Stimulated activated CD8-positive, alpha-beta memory T cell treated with anti-CD3 and anti-CD28 coated beads, Interleukin-4, amount 100 ng/mL, for 1 hour (primary cell): ENCODE measurements at places on chromosomes 7 and 10.

- no peak for DNase-seq
Observed at GRCh38 chr7:33788531-33788930, 116.8 kb upstream of the BMPER start.

GRCh38 chr10:29618341-29619171 lies 16.2 kb downstream of the SVIL start:
- DNase-seq = no peak

DNA sequence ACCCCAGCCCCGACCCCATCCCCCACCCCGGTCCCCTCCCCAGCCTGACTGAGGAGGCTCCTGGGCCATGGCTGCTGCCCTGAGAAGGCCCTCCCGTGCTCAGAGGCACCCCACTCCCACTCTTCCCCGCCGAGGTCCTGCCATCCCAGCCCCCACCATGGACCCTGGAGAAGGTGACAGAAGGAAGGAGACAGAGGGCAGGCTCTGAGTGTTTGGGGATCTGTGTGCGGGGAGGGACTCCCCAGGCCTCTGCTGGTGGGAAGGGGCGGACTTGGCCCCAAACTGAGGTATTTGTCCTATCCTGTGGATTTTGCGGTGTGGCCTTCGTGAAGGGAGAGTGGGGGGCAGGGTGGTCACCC lies 53.4 kb downstream of the PWWP2B start:
- DNase-seq = no peak

DNA sequence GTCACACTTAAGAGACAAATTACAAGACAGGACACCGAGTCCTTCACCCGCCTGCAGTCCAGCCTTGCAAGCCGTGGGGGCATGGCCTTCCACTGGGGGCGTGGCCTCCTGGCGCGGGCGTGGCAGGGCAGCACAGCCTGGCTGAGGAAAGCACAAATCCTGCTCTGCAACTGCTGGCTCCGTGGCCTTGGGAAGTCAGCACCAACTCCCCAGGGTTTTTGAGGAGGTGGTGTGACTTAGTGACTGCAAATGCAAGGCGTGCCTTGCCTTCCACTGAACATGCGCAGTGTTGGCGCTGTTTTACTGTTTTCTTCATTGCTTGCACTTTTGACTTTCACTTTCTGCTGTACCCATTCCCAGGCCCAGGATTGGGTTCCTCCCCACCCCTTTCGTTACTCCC lies 12.9 kb upstream of the BMS1 start:
- DNase-seq = no peak
